ENCODE measurements at places on chromosomes 4 and X. TPM values are rescaled to one million over a fixed set of nuclear protein-coding genes. Genes with fewer than 3 reads are reported as not detected.

AKAP14 gene
- total RNA-seq, result not detected

LARP7 gene
- total RNA-seq, result 34.1 TPM

IGFBP7 gene
- 85.4 TPM for total RNA-seq

MBNL3 gene
- 19.9 TPM for total RNA-seq

PCDH7 gene
- 42.6 TPM for total RNA-seq

SGCB gene
- 40.1 TPM for total RNA-seq

CFP gene
- 2.5 TPM for total RNA-seq

CSAG2 gene
- total RNA-seq, result not detected

ADH7 gene
- total RNA-seq, result 1.3 TPM

Data from skin of body (tissue), 3 donors.